ENCODE measurements at places on chromosomes 4 and X.

DNA sequence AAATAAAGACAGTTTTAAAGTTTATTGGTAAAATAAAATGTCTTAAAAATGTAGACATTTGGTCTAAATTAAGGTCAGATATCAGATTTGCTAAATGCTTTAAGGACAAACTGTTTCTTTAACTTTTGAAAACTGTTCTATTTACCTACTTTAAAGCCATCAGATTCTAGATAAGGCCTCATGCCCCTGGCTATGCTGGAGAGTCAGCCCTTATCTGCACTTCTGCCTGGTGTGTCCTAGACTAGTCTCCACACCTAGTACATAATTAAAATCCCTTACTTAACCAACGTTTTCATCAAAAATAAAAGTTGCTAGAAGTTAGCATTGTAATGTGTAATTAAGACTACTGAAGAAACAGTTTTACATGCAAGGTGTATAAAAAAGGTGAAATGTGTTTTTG is 25.6 kb downstream of the HSD17B11 start:
- peaks cover 75% of the 10 kb centered on the region for H3K36me3 ChIP-seq
- no peaks in the 10 kb centered on the region for H3K27me3 ChIP-seq
- H3K27ac ChIP-seq: no peak overlapping the region
- H3K4me1 ChIP-seq: no peaks in the 10 kb centered on the region
- no peak for DNase-seq

DNA sequence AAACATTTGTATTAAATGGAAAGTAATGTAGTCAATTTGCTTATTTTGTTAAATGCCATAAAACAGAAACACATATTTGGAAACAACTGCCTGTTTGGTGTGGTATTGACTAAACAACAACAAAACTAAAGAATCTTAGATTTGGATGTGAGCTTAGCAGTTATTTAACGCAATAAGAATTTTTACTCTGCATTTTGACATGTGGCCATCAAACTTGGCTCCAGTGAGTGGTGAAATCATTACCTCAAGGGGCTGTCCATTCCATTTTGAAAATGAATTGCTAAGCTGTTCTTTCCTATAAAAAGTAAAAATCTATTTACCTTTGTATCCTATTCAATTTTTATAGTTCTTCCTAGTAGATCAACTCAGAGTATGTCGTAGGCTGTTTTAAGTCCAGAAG is 84.2 kb downstream of the DKK2 start:
- H3K4me3 ChIP-seq: no peak overlapping the region
- H3K4me1 ChIP-seq: no peaks in the 10 kb centered on the region
- no peak for DNase-seq
- H3K36me3 ChIP-seq: no peaks in the 10 kb centered on the region

- DNase-seq: no peak
- H3K4me1 ChIP-seq: no peaks in the 10 kb centered on the region
- H3K27me3 ChIP-seq: no peaks in the 10 kb centered on the region
Measured at GRCh38 chrX:149259241-149259640, 245.9 kb downstream of the IDS start.

- H3K4me1 ChIP-seq: no peaks in the 10 kb centered on the region
- no peak overlapping the region for H3K4me3 ChIP-seq
- no peaks in the 10 kb centered on the region for H3K27me3 ChIP-seq
- no peaks in the 10 kb centered on the region for H3K36me3 ChIP-seq
Measured at GRCh38 chrX:111182997-111183396, 87.0 kb downstream of the PAK3 start.

GRCh38 chrX:23389196-23389792 is 54.6 kb downstream of the PTCHD1 start:
- no peak overlapping the region for H3K4me3 ChIP-seq
- no peaks in the 10 kb centered on the region for H3K4me1 ChIP-seq
- no peaks in the 10 kb centered on the region for H3K36me3 ChIP-seq

GRCh38 chrX:1164322-1165288 is 47.8 kb downstream of the CRLF2 start:
- H3K36me3 ChIP-seq: no peaks in the 10 kb centered on the region
- H3K27ac ChIP-seq: no peak overlapping the region
- no peaks in the 10 kb centered on the region for H3K27me3 ChIP-seq
- no peaks in the 10 kb centered on the region for H3K4me1 ChIP-seq

GRCh38 chr4:178426871-178427270 is 984.6 kb upstream of the AGA start:
- no peak overlapping the region for H3K4me3 ChIP-seq
- no peaks in the 10 kb centered on the region for H3K27me3 ChIP-seq
- no peak for DNase-seq
- H3K4me1 ChIP-seq: no peaks in the 10 kb centered on the region
- no peak overlapping the region for H3K27ac ChIP-seq

- no peak overlapping the region for H3K27ac ChIP-seq
- H3K4me1 ChIP-seq: no peaks in the 10 kb centered on the region
- no peaks in the 10 kb centered on the region for H3K36me3 ChIP-seq
- no peak overlapping the region for H3K4me3 ChIP-seq
- no peaks in the 10 kb centered on the region for H3K27me3 ChIP-seq
Measured at GRCh38 chr4:107058828-107059227, 22.7 kb upstream of the DKK2 start.

DNA sequence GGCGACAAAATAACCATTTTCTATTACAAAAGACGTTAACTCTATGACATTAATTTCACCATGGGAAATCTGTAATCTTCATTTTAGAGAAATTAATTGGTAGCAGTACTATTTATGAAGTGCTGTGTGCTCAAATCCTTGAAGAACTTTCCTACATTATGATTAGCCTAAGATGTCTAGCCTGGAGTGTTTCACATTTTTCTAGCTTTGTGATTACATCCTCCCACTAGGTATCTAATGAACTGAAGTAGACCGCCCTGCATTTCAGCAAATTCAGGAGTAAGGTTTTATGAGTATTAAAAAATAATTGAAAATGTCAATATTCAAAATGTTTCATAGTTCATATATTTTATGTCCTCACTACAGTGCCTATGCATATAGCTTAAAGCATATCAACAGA is 713.1 kb downstream of the CCSER1 start:
- H3K36me3 ChIP-seq: no peaks in the 10 kb centered on the region
- no peak overlapping the region for H3K4me3 ChIP-seq
- no peaks in the 10 kb centered on the region for H3K27me3 ChIP-seq
- no peaks in the 10 kb centered on the region for H3K4me1 ChIP-seq

DNA sequence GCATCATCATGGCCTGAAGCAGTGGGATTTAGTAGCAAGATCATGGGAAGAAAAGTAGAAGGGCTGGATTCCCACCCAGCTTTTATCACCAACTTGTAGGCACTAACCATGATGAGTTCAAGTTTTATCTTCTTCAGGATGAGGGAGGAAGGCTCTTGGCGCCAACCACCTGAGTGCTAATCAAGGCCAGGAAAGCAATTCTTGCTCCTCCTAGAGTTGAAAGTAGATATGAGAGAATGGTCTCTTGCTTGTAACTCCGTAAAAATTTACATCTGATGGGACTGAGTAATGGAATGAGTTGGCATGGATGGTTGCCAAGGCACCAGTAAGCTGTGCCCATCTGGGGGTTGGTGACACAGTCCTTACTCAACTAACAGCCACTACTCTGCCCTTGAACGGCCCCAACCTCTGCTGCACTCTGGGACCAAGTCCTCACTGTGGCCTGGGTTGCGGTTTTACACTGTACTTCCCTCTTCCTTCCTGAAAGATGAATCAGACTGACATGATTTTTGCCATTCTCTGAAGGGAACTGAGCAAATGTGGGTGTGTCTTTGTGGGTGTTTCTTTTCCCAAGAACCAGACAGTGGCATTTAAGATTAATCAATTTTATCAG is 39.4 kb upstream of the NDP start:
- H3K27ac ChIP-seq: no peak overlapping the region
- no peaks in the 10 kb centered on the region for H3K4me1 ChIP-seq
- H3K36me3 ChIP-seq: no peaks in the 10 kb centered on the region
- no peaks in the 10 kb centered on the region for H3K27me3 ChIP-seq

GRCh38 chr4:4860600-4861389 is 1.3 kb downstream of the MSX1 start:
- H3K4me3 ChIP-seq: peak overlapping the region; percentile 69
- H3K27me3 ChIP-seq: peaks cover 35% of the 10 kb centered on the region
- H3K4me1 ChIP-seq: peaks cover 30% of the 10 kb centered on the region
- no peak for DNase-seq
- H3K27ac ChIP-seq: no peak overlapping the region

DNA sequence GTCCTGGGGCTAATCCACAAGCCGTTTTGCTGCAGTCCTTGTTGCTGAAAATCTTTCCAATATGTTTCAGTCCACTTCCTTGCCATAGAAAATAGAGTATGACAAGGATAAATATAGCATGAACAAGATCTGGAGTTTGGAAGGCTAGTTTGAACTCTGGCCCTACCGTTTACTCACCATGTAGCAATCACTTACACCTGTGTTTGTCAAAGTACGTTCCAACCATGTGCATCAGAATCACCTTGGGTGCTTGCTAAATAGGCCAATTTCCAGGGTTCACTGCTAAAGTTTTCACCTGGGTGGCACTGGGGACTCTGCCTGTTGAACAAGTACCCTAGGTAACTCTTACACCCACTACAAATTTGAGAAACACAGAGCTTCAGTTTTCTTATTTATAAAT is 188.9 kb downstream of the ENOX2 start:
- H3K4me1 ChIP-seq: peaks cover 14% of the 10 kb centered on the region
- no peaks in the 10 kb centered on the region for H3K36me3 ChIP-seq
- no peak for DNase-seq
- no peak overlapping the region for H3K27ac ChIP-seq

DNA sequence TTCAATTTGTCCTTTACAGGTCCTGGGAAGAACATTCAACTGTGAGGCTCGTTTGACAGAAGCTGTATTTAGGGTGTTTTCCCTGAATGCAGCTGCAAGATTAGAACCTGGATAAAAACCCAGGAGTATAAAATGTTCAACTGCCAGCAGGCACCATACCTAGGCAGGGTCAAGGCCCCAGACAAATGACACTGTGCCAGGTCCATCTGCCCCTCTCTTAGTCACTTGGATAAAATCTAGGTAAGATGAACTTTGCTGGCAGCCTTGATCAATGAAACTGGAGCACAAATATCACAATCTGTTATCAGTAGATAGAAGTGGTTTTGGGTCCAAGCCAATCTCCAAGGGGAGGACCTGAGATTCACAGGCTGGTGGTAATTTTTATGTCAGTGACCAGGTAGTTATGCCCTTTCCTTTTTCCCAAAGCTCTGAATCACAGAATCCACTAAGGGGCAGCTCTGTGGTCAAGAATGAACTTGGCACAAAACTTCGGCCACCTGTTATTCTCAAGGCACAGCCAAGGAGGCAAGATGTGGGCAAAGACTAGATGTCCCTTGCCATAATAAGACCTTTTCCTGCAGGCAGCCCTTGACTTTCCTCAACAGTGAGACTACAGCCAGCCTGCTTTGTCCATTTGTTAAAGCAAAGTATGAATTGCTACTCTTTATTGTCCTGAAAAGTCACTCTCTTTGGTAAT is 501.0 kb downstream of the PPARGC1A start:
- H3K4me1 ChIP-seq: no peaks in the 10 kb centered on the region
- H3K36me3 ChIP-seq: no peaks in the 10 kb centered on the region
- no peak overlapping the region for H3K27ac ChIP-seq
- H3K4me3 ChIP-seq: no peak overlapping the region
- H3K27me3 ChIP-seq: no peaks in the 10 kb centered on the region

DNA sequence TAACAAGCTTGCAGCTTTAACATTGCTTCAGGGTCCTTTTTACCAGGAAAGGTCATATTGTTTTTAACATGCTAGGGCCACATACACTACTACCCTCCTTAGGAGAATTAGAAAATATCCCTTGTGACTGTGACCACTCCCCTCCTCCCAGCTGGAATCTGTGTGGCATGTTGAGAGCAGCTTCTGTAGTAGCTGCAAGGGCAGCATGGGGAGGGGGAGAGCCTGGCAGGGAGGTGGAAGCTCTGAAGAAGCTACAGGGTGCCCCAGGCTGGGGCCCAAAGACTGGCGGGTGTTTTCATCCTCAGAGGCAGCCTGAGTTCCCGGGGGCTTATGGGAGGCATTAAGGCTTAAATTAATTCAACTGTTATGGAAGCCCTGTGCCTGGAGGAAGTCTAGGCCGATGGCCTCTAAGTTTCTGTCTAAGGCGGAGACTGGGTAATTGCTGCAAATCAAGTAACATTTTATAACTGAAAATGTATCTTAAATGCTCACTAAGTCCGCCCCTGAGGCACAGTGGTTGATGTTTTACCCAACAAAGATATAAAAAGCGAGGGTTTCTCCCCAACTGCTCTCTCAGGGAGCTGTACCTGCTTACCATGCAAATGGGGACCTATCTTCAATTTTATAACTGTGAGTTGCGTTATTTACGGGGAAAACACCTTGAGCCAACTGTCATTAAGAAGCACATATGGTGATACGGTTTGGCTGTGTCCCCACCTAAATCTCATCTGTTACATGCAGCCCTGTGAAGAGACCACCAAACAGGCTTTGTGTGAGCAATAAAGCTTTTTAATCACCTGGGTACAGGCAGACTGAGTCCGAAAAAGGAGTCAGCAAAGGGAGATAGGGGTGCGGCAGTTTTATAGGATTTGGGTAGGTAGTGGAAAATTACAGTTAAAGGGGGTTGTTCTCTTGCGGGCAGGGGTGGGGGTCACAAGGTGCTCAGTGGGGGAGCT is 37.4 kb upstream of the STS start:
- no peak overlapping the region for H3K4me3 ChIP-seq
- no peaks in the 10 kb centered on the region for H3K27me3 ChIP-seq
- DNase-seq: no peak
- no peaks in the 10 kb centered on the region for H3K4me1 ChIP-seq

DNA sequence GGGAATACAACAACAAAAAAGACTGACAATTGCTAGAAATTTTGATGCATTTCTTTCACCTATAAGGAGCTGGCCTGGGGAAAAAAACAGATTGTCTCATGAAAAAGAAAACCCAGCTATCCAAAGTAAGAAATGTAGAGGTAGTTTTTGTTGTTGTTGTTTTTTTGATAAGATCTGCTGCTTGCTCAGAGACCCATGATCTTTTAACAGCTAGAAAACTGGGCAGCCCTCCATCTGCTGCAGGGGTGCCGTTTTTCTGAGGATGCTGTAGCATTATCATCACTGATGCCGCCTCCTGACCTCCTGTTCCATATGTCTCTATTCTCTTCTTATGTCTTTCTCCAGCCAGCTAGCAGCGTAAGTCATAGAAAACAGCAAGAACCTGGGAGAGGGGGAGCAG is 98.3 kb downstream of the BMPR1B start:
- H3K4me3 ChIP-seq: no peak overlapping the region
- H3K36me3 ChIP-seq: no peaks in the 10 kb centered on the region
- no peak overlapping the region for H3K27ac ChIP-seq
- no peak for DNase-seq
